NCI-H187 treated with DMSO at 0.1 percent for 48 hours (cell line): ENCODE measurements at places on chromosomes 5 and 9.

- DNase-seq = no peak
These were observed 533.1 kb downstream of the NTRK2 start for GRCh38 chr9:85202596-85202995.

DNA sequence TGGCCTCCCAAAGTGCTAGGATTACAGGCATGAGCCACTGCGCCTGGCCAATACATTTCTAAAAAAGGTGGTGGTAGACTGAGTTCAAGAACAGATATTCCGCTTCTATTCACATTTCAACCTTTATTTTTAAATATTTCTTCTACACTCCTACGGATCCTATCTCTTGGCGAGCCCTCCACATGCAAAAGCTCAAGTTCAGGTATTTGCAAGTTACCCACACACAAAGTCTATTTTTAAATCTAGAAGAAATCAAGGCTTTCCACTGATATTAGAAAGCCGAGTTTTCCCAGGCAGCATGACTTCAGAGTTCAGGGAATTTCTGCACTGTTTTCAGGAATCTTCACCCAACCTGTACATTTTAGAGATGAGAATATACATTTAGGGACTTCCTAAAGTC lies 101.3 kb upstream of the SAP30L start:
- DNase-seq = no peak

GRCh38 chr5:88021141-88021540 lies 247.5 kb downstream of the TMEM161B start:
- DNase-seq = no peak

DNA sequence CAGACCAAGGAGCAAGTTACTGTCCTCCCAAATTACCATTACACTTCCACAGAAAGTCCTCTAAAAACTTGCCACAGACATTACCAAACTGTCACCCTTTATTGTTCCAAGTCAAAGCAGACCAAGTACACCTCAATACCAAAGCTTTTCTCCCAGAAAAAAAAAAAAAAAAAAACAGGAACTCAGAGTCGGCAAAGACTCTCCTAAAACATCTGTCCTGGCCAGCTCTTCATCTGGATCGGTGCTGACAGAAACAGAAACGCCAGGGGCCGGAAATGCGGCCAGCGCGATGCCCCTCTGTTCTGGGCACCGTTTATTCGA lies 718 bp downstream of the DEPDC1B start:
- no peak for DNase-seq

GRCh38 chr5:32110111-32110696 lies 63.9 kb downstream of the GOLPH3 start:
- DNase-seq = no peak

DNA sequence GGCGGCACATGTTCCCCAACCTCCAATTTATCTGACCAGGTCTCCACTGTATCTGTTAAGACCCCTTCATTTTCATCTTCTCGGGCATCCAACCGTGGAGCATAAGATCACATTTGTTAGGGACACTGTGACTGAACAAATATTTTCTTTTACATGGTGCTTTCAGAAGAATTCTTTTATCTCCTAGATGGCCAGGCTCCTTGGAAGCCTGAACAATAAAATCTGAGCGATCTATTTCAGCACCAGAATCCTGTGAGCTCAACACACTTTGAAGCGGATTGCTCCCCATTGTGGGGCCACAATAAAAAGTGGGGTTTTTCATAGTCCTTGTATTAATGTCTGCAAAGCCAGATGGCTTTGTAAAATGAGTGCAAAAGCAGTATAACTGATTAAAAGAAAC lies 273.7 kb downstream of the CD180 start:
- DNase-seq = no peak

DNA sequence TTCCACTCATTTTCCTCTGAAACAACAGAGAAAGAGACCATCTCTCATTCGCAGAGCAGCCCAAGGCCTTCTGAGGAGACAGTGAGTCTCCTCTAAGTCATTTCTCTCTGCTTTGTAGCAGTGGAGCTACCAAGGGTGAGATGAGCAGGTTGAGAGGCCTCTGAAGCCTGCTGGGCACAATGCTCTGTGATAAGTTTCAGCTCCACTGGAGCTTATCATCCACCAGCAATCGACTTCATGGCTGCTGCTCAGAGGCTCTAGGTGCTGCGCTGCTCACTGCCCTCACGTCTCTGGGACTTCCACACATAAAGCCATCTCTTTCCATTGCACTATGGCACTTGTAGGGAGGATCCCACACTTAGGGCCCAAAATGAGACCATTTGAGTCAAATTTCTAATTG lies 96.3 kb downstream of the CMYA5 start:
- no peak for DNase-seq

GRCh38 chr5:179381691-179382090 lies 36.4 kb upstream of the ADAMTS2 start:
- no peak for DNase-seq

DNA sequence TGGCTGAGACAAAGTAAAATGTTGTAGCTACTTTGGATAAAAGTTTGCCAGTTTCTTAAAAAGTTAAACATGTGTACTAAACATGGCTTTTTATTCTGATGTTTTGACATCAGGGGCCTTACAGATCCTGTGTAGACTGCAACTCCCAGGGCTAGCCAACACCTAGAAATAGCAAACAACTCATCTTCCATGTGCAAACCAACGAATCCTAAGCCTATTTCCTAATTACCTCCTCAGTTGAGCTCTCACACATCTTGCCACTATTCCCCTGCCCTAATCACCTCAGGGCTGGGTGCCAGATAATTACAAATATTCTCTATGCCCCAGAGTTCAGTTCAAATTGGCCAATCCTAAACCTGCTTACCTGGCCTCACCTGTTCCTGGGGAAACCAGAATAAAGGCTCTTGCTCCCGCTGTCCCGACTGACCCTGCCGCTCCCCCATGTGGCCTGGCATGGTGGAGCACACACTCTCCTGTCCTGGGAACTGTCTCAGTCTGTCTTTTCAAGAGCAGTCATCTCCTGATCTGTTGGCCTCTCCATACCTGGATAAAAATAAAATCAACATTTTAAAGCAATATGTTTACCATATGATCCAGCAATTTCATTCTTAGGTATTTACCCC lies 37.1 kb upstream of the FAM169A start:
- DNase-seq = no peak

DNA sequence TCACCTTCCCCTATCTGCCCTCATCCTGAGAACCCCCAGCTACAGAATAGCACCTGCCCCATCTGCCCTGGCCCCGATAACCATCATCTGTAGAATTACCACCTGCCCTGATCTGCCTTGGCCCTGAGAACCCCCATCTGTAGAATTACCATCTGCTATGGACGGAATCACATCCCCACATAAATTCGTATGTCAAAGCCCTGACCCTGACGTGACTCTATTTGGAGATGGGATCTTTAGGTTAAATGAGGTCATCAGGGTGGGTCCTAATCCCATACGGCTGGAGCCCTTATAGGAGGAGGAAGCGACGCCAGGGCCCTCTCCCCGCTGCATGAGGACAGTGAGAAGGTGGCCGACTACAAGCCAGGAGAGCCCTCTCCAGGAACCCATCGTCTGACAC lies 32.6 kb downstream of the SARDH start:
- DNase-seq = no peak

DNA sequence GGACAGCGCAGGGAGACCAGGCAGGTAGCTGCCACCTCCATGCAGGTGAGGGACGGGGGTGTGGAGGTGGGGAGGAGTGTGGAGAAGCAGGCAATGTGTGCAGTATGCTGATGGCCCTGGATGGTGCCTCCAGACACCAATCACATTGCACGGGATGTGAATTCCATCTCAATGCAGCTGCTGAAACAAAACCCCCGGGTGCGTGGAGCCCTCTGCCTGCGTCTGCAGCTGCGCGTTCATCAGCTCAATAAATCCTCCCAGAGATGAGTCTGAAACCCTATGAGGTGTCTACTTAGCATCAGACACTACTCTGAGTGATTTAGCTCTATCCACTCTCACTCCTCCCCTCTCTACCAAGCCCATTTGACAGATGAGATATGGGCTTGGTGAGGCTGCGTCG lies 10.3 kb downstream of the SOHLH1 start:
- DNase-seq = no peak

GRCh38 chr9:212297-212696 lies 2.4 kb upstream of the DOCK8 start:
- no peak for DNase-seq

GRCh38 chr5:175724314-175725275 lies 66.7 kb downstream of the HRH2 start:
- no peak for DNase-seq

DNA sequence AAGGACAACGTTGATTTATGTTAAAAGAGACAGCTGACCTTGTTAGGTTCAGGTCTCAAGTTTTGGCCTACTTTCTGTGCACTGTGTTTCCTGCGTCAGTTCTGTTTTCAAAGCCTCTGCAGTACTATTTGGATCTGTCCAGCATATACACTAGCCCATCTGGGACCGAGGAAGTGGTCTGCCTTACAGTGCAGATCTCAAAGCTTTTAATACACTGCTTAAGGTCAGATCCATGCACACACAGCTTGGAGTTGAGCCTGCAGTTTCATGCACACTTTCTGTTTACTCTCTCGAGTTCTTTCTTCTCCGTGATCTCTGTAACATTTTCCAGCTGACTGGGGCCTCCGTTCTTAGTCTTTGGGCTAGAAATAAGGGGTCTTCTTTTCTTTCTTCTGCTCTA lies 24.1 kb downstream of the CARTPT start:
- no peak for DNase-seq

DNA sequence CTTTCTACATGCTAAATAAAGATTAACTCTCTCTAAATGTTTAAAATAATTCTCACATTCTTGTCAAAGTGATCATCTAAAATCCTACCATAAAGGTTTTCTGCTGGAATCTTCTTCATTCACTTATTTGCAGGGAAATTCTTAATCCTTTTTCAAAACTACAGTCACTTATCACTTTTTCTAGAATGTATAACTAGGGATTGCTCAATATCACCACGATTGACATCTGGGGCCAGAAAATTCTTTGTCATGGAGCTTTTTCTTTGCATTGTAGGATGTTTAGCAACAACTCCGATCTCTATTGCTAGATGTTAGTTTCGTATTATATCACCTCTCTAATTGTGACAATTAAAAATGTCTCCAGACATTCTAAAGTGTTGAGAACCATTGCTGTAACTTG lies 344.9 kb upstream of the PIK3R1 start:
- DNase-seq = no peak

DNA sequence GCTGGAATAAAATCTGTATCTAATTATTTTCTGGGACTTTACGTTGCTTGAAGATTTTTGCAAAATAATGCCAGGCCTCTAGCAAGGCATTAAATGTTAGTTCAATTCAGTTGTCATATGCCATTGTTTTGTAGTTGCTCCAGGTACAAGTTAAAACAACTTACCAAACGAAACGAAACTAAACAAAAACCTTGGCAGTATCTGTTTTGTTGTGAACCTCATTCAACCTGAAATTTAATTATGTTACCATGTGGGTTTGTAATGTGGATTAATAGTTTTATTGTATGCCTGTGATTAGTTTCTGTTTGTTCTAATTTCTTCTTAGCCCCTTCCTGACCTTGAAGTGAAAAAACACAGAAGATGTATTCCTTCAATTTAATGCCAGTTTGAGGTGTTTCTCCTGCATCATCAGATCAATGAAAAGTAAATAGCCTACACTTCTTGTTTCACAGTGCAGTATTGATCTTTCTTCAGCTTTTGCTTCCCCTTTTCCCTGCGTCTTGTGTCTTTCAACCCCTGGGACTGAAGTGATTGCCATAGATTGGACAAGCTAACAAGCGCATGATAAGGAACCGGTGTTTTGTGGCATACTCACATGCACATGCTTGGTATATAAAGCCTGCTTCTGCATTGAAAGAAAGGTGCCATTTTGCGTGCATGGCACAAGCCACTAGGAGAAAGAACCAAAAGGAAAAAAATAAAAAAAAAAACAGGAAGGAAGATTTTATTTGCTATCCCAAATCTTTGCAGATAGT lies 699.0 kb upstream of the ARRDC3 start:
- no peak for DNase-seq

- DNase-seq = no peak
These were observed 45.5 kb downstream of the GALNT12 start for GRCh38 chr9:98852961-98853360.

GRCh38 chr5:179797741-179798140 lies 4.0 kb downstream of the LTC4S start:
- DNase-seq = no peak

GRCh38 chr5:107021575-107021974 lies 649.2 kb downstream of the EFNA5 start:
- DNase-seq = no peak

GRCh38 chr5:77844623-77845323 lies 68.6 kb upstream of the TBCA start:
- DNase-seq = no peak

- DNase-seq = no peak
These were observed 147.8 kb downstream of the AOPEP start for GRCh38 chr9:94874316-94874715.

- DNase-seq = no peak
These were observed 41.4 kb upstream of the FAM240B start for GRCh38 chr9:38761339-38761738.

- DNase-seq = no peak
These were observed 92.8 kb downstream of the SMARCA2 start for GRCh38 chr9:2107906-2108451.

GRCh38 chr9:74876382-74876949 lies 11.3 kb downstream of the TRPM6 start:
- no peak for DNase-seq

DNA sequence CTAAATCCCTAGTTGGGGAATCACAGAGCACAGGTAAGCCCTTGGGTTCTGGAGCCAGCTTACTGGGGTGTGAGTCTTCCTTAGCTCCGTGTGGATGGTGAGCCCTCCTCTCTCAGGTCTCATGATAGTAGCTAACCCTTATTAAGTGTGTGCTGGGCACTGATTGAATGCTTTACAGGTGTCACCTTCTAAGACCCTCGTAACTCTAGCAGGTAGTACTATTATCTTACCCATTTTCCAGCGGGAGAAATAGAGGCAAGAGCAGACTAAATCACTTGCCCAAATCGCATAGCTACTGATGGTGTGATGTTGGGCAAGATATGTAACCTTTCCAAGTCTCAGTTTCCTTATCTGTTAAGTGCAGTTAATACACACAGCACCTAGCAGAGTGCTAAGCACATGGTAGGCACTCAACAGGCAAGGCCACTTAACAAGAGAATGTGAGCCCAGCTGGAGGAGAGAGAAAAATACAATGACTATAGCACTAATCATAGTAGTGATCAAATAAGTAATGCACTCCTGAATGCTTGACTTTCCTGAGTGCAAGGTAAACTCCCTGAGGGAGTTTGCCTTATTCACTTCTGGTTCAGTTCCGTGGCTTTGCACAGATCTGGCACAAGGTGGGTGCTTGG lies at the start of gene DCANP1:
TSS of gene DCANP1 (minus strand) at position 51 of the 632 bp plus-strand sequence. CDS start 240 bp downstream, outside the sequence.
- DNase-seq = no peak

GRCh38 chr5:65066387-65067146 lies 297.8 kb downstream of the CWC27 start:
- DNase-seq = no peak

DNA sequence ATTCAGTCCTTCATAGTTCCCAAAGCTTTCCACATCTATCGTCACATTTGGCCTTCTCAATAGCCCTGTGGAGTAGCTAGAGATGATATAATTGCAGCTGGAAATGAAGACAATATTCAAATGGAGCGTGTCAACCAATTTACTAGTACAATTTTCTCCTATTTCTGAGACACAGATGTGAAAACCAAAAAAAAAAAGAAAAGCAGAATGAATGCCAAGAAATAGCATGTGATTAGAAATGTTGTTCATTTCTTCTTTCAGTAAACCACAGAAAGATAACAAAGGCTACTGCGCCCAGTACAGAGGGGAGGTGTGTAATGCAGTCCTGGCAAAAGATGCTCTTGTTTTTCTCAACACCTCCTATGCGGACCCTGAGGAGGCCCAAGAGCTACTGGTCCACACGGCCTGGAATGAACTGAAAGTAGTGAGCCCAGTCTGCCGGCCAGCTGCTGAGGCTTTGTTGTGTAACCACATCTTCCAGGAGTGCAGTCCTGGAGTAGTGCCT lies 99.0 kb downstream of the MUSK start:
- DNase-seq = no peak
